ENCODE measurements at places on chromosomes 5 and 9.

GRCh38 chr5:175789670-175790069, 81.7 kb upstream of the CPLX2 start:
- DNase-seq: no peak

DNA sequence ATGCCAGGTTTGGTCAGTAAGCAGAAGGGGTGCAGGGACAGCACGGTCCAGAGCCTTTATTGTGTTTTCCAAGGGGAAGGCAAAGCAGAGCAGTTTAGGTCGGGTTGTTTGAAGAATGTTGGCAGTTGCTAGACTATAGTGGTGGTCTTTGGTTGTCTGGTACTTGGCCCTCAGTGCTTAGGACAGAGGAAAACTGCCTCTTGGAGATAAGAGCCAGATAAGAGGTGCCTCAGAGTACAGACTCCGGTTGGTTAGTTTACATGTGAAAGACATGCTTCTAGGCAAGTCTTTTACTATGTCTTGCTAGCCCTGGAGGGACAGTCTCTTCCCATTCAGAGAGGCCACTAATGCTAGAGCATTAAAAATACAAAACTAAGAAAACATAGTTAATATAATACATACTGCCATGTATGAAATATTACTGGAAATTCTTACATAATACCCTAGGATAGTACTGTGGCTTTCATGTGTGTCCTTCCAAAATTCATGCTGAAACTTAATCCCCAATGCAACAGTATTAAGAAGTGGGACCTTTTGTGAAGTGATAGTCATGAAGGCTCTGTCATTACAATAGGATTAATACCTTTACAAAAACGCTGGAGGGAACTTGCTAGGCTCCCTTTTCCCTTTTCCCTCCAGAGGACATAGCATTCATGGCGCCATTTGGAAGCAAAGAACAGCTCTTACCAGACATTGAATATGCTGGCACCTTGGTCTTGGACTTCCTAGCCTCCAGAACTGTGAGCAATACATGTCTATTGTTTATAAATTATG, 280.4 kb downstream of the TMEM167A start:
- DNase-seq: no peak

GRCh38 chr9:80218328-80218727, 646.6 kb downstream of the TLE4 start:
- no peak for DNase-seq

DNA sequence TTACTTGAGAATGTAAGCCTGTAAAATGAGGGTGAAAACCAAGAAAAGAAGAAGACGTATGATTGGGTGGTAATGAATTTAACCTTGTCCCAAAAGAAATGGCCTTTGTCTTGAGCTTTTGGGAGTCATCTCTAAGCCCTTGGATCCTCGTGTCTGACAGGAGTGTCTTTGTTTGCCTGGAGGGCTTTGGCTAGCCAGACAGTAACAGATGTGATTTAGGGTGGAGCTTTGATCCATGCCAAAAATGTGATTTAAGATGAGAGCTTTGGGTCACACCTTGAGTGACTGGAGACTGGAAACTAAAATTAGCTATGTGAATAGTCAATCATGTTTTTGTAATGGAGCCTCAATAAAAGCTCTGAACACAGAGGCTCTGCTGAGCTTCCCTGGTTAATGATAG, 25.9 kb upstream of the ZFAND5 start:
- no peak for DNase-seq

- no peak for DNase-seq
These were observed 43.6 kb downstream of the GRIA1 start for GRCh38 chr5:153534102-153534501.

GRCh38 chr5:6377582-6377904, 804 bp downstream of the MED10 start:
- DNase-seq: no peak

DNA sequence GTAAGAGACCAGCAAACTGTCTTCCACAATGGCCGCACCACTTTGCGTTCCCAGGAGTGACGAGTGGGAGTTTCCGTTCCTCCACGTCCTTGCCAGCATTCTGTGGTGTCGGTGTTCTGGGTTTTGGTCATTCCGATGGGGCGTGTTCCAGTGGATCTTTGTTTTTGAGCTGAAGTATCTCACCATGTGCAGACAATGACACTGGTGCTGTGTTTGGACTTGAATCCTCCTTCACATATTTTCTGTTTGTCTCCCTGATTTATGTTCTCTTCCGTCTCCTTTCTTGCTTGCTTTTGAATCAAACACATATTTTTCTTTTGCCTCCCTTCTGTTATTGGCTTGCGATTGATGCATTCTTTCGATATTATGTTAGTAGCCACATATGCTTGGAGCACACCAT, 60.8 kb upstream of the IRX4 start:
- no peak for DNase-seq

DNA sequence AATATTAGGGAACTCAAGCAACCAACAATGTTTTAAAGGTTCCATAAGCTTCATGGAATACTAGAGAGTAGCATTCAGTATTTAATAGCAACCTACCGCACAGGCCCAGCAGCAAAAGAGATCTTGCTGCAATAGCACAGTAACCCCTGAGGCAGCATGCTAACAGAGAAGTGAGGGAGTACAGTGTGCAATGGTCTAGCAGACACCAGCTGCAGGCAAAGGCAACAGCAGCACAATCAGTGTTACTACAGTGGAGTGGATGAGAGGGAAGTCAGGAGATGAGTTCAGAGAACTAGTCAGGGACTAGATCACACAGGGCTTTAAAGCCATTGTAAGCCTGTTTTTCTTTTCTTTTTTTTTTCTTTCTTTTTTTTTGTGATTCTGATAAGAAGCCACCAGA, 2.8 kb downstream of the TICAM2 start:
- no peak for DNase-seq

GRCh38 chr5:176619203-176619568, 9.2 kb upstream of the GPRIN1 start:
- DNase-seq: peak; percentile 69

DNA sequence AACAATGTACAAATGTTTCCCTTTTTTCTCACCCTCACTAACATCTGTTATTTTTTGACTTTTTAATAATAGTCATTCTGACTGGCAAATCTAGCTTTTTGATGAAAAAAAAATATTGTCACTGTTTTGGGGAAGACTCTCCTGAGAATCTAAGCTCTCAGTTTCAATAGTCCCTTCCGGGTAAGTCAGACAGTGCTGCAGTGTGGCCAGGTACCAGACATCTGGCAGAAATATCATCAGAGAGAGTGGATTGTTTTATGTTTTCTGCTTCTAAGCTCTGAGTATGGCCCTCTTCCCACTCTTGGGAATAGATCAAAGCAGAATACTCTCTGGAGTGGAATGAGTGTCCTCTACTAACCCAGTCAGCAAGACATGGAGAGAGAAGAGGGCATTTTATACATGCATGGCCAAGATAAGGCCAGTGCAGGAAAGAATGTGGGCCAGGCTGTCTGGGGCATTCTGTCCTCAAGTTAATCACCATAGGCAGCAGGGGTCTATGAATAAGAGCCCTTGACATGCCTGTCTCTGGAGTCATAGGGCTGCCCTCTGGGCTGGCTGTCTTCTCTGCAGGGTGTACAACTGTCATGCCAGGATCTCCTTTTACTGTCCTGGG, 38.5 kb upstream of the OR2S2 start:
- DNase-seq: no peak

- no peak for DNase-seq
These were observed 91.9 kb upstream of the PANK3 start for GRCh38 chr5:168670881-168671575.

GRCh38 chr9:70398145-70398556, 16.3 kb downstream of the KLF9 start:
- no peak for DNase-seq

GRCh38 chr9:124239249-124240073, 18.3 kb upstream of the NEK6 start:
- DNase-seq: no peak
